ENCODE measurements at places on chromosomes 16 and 17. TPM values are rescaled to one million over a fixed set of nuclear protein-coding genes. Genes with fewer than 3 reads are reported as not detected.

Gene OR1A1
- not detected for total RNA-seq

Gene NCOR1
- 229 TPM for total RNA-seq

Gene ZSCAN10
- total RNA-seq = not detected

Gene ULK2
- 23.0 TPM for total RNA-seq

Gene ABCA8
- 46.2 TPM for total RNA-seq

Gene FOXC2
- total RNA-seq = 0.98 TPM

Gene CFAP97D1
- total RNA-seq = 0.16 TPM

Gene TEKT5
- total RNA-seq = not detected

Gene EFNB3
- total RNA-seq = 5.7 TPM

Gene MYH3
- total RNA-seq = 2.2 TPM

Gene KRT24
- not detected for total RNA-seq

Gene IL32
- total RNA-seq = 9.1 TPM

Gene GFAP
- 11.8 TPM for total RNA-seq

Gene SENP3
- 59.5 TPM for total RNA-seq

Gene BRIP1
- total RNA-seq = 0.33 TPM

Gene FBXO47
- total RNA-seq = not detected

Gene COASY
- 21.4 TPM for total RNA-seq

Gene TEDC2
- total RNA-seq = 0.98 TPM

Gene TAT
- total RNA-seq = 5.1 TPM

Gene DCXR
- total RNA-seq = 202 TPM

Gene CCL14
- 54.1 TPM for total RNA-seq

Gene DNASE1L2
- total RNA-seq = 0.66 TPM

Gene RRAD
- 7.7 TPM for total RNA-seq

Gene CDH5
- total RNA-seq = 19.2 TPM

Gene G6PC1
- not detected for total RNA-seq

Gene MT1H
- total RNA-seq = not detected

Gene ABCA5
- 93.1 TPM for total RNA-seq

Gene OR2C1
- total RNA-seq = not detected

Gene STAT5A
- 78.9 TPM for total RNA-seq

Gene GSG1L
- not detected for total RNA-seq

Gene GRIN2A
- total RNA-seq = not detected

Gene DOC2A
- 0.48 TPM for total RNA-seq

Gene KRT14
- total RNA-seq = 692 TPM

Gene KRTAP4-6
- total RNA-seq = not detected

Gene FBF1
- 7.7 TPM for total RNA-seq

Gene ZFP3
- total RNA-seq = 3.7 TPM

Gene MYO15B
- total RNA-seq = 86.6 TPM

Gene SNAI3
- 0.73 TPM for total RNA-seq

Gene CSH2
- total RNA-seq = not detected

Measured in breast epithelium (tissue), 4 donors.